KBM-7 (cell line): ENCODE measurements at places on chromosomes 3 and 15.

DNA sequence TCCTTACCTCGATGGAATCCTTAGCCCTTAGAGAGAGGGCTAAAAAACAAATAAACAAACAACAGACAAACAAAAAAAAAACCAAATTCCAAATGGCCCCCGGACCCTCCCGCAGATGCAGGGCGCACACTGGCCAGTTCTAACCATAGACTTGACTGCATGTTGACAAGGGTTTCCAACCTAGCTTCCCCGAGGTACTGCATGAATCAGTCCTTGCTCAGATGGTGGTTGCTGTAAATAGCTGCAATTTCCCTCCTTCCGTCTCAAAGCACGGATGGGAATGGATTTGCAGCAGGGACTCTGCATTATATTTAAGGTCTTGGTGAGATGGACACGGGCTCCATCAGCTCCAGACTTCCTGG lies 162.8 kb downstream of the CD47 start:
- no peak for DNase-seq

- DNase-seq, result no peak
These were observed 44.0 kb upstream of the MUC4 start for GRCh38 chr3:195855471-195856409.

GRCh38 chr15:89625716-89626115 lies 29.6 kb downstream of the KIF7 start:
- DNase-seq, result no peak

GRCh38 chr3:67655364-67656121 lies 1.1 kb upstream of the SUCLG2 start:
- peak; percentile 93 for DNase-seq

DNA sequence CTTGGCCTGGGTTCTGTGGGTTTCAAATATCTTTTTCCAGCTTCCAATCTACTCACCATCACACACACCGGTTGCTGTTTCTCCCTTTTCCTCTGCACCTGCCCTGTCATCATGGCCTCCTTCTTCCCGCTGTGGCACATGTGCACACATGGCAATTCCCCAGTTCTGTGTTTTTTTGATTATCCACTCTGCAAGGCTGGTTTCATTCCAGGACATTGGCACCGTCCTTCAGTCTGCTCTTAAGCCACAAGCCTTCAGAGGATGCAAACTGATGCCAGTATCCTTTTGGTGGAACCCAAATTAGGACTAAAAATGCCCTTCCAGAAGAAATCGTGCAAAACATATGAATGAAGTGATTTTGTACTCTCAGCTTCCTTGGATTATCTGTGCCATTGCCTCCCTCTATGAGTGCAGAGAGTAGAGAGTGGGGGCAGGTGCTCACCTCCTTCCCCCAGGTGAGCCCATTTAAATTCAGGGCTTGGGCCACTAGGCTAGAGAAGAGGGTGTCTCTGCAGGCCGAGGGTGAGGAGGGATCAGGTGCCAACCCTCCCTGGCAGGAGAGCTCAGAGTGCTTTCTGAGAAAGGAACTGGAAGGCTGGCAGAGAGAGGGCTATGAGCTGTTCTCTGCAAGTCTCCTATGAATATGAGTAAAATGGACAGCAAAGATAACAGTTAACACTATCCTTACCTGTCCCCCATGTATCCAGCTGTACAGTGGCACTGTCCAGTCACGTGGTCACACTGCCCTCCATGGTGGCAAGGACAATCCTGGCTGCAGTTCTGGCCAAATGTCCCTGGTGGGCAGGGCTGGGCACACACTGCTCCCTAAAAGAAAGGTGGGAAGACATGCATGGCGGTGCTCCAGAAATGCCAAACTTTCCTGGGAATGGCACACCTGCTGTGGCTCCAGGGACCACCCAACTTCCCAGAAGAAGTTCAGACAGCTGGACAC lies 100.8 kb downstream of the RAB11A start:
- no peak for DNase-seq

- DNase-seq, result no peak
These were observed 21.3 kb downstream of the UBA5 start for GRCh38 chr3:132681421-132681820.

GRCh38 chr15:87489902-87490665 lies 766.5 kb downstream of the NTRK3 start:
- DNase-seq, result no peak

DNA sequence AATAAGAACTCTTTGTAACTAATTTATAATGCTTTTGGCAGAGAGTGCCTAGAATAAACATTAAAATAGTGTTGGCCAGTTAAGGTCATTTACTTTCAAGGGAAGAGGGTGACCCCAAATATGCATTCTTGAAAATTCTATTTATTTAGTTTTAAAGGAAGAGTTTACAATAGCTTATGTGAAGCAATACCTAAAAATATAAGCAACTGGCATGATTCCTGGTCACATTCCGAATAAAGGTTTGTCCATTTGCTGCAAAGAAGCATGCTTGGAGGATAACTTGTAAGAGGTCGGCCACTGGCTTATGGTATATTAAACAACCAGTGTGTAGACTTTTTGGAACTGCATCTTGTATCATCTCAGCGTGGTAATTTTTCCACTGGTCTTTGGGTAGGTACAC lies 10.2 kb downstream of the MITF start:
- DNase-seq, result no peak

- no peak for DNase-seq
These were observed 116.2 kb downstream of the SUCNR1 start for GRCh38 chr3:151989621-151990020.

- peak; percentile 72 for DNase-seq
These were observed 734 bp downstream of the TBL1XR1 start for GRCh38 chr3:177196456-177197040.

- no peak for DNase-seq
These were observed 110.1 kb upstream of the LMOD3 start for GRCh38 chr3:69232482-69232881.

DNA sequence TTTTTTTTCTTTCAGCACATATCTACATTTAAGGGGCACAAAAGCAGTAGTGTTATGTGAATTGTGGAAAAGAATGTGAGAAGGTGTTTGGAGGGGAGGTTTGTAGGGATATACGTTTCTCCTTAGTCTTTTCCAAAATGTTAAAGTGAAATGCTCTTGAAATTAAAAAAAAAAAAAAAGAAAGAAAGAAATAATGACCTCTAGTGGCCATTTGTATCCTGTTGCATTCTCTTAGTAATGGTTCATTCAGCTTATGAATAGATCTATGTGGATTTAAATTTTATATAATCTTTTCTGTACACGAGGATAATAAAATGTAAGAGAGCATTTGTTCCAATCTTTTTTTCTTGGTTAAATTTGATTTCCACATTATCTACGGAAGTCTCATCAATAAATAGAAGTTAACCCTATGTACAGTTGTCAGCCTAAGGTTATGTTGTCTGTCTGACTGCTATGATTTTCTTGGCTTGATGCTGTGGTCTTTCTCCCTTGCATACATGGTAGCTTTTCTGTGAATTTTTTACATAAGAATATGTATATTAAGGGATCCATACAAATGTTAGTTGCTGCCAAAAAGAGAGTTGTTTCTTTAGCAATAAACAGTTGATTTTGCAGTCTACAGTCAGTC lies 1.7 kb downstream of the P2RY13 start:
- DNase-seq, result peak; percentile 36

- DNase-seq, result no peak
These were observed 65.0 kb downstream of the AQR start for GRCh38 chr15:34904527-34904926.

DNA sequence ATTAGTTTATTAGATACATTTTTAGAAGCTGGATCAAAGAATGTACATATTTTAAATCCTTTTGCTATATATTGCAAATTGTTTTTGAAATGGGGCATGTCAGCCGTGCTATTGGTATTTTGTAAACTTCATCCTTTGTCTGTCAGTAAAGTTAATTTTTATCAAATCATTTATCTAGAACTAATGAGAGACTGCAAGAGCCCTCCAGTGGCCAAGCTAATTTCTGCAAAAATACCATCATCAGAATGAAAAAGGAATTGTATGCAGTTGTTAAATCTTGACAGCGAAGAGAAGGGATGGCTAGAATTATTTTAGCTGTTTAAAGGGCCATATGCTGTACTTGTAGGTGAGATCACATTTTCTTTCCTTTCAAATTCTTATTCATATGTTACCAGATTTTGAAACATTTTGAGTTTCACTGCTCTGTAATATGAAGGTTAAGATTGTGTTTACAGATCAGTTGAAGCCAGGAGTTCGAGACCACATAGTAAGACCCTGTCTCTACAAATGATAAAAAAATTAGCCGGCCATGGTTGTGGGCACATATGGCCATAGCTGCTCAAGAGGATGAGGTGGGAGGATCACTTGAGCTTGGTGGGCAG lies 8.1 kb upstream of the CLDN11 start:
- peak; percentile 42 for DNase-seq

- no peak for DNase-seq
These were observed 51.2 kb downstream of the KCNAB1 start for GRCh38 chr3:156171281-156172267.

DNA sequence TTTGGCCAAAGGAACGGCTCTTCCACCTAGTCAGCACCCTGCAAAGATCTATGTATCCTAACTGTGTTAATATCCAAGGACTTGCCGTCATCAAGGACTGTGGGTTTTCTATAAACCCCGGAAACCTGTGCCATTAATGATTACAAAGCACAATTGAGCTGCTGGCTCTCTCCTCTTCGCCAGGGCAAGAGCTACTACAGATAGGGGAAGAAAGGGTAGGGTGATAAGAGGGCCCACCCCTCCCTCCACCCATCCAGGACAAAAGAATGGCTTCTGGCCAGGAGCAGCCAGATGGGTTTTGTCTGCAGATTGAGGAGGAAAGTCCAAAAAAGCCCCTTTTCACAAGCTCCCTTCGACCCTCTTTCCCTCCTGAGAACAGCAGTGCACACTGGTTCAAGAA lies 9.9 kb downstream of the RFT1 start:
- no peak for DNase-seq

DNA sequence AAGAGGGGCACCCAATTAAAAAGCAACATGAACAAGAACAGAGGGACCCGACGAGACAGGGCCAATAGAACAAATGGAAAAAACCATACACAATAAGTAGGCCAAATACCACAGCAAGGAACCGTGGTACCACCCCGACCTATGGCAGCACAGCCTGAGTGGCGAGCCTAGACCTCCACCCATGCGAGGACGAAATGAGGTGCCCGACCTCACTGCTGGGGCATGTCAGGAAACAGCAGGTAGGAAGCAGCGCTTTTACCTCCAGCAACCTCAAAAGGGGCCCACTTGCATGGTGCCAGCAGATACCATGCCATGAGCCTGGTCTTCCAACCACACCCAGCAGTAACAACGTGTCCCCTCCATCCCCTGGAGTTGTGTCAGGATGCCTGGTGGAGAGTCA lies 77.9 kb downstream of the PCSK6 start:
- no peak for DNase-seq

DNA sequence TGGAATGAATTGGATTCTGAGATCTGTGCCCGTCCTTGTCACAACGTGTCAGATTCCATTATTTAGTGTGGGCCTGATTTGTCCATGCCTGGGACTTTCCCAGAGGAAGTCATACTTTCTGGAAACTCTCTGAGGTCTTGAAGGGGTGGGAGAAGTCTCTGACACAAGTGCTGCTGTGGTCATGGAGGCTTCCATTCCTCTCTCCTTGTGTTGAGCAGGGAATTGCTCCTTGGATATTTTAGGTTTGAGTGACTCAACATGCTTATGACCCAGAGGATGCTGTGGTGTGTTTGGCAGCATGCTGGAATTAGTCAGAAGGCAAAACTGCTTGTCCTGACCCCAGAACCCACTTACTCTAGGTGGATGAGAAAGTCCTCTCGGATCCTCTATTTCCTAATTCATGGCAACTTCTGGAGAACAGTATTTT lies 132.1 kb downstream of the LPP start:
- no peak for DNase-seq

DNA sequence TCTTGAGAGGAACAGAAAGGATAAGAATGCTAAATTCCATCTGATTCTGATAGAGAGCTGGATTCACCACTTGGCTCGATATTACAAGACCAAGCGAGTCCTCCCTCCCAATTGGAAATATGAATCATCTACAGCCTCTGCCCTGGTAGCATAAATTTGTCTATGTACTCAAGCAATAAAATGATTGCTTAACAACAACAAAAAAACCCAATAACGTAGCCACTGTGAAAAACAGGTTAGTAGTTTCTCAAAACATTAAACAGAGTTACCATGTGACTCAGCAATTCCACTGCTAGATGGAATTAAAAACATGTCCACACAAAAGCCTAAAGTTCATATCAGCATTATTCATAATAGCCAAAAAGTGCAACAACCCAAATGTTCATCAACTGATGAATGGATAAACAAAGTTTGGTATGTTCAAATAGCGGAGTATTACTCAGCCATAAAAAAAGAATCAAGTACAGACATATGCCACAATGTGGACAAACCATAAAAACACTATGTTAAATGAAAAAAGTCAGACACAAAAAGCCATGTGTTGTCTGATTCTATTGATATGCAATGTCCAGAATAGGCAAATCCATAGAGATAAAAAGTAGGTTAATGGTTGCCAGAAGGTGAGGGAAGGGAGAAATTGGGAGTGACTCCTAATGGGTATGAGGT lies 16.8 kb downstream of the BCL2L10 start:
- DNase-seq, result no peak

DNA sequence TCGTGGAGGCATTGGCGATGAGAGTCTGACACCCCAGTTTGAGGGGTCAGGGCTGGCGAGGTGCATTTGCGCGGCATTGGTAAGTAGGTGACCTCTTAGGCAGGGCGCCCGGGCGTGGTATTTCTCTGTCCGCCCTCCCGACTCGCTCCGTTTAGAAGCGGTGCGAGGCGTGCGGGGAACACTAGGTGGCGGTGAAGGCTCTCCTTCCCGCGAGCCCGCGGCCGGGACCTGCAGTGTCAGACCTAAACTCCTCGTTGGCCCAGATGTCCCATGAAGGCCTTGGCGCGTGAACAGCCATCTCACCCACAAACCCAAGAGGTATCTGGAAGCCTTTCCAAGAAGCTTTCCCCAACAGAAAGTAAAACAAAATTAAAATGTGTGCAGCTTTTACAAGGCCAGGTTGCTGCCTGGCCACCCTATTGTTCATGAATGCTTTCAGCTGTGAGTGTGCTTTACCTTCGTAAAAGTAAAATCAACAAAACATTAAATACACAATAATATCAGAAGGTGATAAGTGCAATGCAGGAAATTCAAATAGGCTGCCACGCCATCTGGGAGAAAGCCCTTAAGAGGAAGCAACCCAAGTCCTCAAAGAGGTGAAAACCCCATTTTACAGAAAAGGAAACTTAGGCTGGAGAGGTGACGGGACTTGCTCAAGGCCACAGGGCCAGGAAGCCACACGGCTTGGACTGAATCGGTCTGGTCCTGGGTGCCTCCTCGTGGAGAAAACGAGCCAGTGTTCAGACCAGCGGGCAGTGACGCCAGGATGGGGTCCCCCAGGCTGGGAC lies 120.3 kb downstream of the ETFA start:
- peak; percentile 93 for DNase-seq
